ENCODE measurements at places on chromosomes 1 and 21.

- DNase-seq: no peak
These were observed 115.2 kb downstream of the NGF start for GRCh38 chr1:115222616-115223402.

DNA sequence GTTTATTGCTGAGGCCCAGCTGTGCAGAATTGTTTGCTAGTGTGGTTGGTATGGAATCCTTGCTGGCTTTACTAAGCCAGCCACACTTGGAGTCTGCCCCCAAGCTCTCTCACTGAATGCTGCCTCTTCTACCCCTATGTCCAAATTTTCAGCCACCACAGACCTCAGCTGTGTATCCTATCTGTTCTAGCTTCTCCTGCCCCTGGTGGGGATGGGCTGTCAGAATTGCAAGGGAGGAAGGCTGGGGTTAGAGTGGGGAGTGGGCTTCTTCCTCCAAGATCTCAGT, 4.4 kb downstream of the NHLH1 start:
- no peak for DNase-seq

GRCh38 chr21:40622531-40622930, 224.4 kb downstream of the DSCAM start:
- DNase-seq: no peak

DNA sequence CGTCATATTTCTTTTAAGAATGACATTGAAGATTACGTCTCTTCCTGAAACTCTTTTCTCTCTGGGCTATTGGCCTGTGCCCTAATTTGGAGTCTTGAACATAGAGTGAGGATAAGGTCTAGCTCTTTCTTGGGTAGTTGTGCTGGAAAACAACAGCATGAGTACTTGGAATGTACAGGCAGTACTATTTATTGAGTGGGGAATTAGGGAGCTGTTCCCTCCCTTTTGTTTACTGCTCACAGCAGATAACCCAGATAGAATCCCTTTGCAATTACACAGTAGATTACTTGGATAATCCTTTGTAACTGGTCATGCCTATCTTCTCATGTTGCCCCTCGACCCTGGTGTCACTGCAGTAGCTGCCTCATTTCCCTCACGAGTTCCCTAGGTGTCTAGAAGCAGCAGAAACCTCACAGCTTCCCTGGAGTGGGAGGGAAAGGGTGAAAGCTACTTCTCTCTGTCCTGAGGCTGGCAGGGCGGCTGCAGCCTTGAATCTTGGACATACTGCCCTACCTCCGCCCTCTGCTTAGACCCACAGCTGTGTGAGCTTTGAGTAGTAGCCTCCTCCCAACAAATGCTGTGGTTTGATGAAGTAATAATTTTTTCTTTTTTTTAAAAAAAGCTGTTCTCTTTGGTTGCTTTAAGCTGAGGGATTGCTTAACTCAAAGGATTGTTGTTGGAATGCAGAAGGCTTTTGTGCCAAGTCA, 70.6 kb downstream of the FGGY start:
- peak; percentile 34 for DNase-seq

GRCh38 chr21:36076878-36077655, 7.2 kb downstream of the CBR1 start:
- DNase-seq: no peak

DNA sequence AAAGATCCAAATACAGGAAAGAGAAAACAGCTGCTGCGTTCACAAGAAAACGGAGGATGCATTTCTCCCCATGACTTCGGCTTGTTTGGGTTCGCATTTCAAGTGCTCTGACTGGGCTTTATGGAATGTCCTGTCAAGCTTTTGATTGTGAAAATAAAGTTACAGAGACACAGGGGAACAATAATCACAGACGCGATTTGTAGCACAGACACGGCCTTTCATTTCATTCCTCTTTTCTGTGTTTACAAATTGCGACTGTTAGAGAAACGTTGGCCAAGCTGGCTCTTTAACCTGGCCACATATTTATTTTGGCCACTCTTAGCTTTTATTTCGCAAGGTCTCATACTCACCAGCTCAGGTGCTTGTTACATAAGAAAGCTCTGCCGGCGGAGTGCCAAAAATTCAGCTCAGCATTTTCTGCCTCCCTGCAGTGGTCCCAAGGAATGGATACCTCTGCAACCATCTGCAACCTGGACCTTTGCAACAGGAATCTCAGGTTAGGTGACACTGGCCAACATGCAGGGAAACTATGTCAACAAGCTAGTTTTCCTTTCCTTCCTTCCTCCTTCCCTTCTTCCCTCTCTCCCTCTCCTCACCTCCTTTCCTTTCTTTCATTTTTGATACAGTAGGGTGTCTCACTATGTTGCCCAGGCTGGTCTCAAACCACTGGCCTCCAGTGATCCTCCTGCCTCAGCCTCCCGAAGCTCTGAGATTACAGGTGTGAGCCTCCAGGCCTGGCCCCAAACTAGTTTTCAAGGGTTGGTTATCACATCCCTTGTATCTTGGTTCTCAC, 58.2 kb upstream of the SLC45A1 start:
- DNase-seq: peak; percentile 44

- DNase-seq: no peak
These were observed 79.7 kb downstream of the POFUT2 start for GRCh38 chr21:45207839-45208626.

- DNase-seq: no peak
These were observed 16.0 kb upstream of the SLC2A5 start for GRCh38 chr1:9085306-9085940.

- DNase-seq: no peak
These were observed 196.7 kb downstream of the LRRC40 start for GRCh38 chr1:70008660-70009059.

GRCh38 chr1:6577831-6578525, 1.8 kb upstream of the ZBTB48 start:
- DNase-seq: no peak

DNA sequence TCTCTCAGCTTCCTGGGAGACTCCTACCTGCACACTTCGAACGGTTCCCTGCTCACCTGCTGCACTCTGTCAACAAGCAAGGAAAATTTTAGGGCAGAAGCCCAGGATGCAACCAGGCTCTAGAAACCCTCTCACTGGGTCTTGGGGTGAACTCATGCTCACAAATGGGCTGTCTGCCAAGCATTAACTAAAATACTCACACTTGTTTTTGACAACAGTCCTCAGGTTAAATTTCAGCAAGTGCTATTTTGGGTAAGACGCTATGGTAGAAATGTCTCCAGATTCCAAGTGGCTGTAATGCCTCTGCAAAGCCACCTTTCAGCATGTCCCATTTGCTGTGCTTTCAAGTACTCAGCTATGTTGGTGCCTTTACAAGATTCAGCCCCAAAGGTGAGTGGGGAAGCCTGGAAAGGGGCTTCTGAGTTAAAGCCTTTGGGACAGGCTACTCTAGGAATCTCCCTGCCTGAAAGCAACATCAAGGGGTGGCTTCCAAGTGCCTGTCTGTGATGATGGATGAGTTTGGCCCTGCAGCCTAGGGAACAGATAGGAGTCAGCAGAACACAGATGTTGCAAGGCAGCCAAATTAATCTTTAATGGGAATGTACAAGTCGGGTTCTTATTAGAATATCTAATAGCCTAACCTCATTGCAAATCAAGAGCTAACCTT, 211.9 kb upstream of the SPAG17 start:
- no peak for DNase-seq

GRCh38 chr1:177024623-177025022, 139.9 kb downstream of the ASTN1 start:
- DNase-seq: no peak

DNA sequence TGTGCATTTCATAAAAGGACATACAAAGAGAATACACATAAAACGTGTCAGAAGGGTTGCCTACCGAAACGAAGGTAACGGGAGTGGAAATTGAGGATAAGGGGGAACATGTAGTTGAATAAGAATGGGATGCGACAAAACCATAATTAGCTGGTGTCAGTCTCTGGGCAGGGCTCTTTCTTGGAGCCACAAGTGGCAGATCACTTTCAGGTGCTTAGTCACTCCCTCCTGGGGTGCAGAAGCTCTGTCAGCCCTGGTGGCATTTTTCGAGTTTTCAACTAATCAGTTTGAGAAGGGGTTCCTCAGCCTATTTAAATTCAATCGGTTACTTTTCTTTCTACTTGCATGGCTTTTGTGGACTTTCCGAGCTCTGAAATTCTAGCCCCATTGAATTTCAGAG, 133.9 kb upstream of the IGSF21 start:
- DNase-seq: no peak

GRCh38 chr21:26884436-26884835, 39.2 kb upstream of the ADAMTS1 start:
- no peak for DNase-seq

DNA sequence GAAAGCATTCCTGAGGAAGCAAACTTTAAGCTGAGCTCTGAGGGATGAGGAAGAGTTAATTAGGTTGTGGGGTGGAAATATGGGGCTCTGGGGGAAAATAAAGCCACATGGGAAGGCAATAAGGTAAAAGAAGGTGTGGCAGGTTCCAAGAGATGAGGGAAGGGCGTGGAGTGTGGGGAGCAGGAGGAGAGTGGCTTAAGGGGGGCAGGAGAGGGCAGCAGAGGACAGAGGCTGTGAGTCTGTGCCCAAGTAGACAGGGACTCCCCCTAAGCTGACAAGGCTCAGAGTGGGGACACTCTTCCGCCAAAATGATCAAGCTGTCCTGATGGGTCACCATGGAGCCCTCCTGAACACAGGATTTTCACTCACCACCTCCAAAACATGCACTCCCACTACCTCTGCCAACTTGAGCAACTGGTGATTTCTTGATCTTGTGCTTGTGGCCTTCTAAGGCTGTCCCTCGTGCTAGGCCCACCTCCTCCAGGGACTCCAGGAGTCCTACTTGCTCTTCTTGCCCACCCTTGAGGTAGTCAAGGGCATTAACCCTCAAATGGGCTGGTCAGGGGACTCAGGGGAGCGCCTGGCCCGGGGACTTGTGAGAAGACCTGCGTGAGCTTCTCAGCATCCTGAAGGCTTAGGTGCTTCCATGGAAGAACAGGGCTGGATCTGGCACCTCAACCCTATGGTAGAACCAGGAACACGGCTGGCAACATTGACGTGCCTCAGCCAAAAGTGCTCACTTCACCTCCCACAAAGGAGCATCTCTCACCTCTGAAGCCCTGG, 23.4 kb downstream of the DMAP1 start:
- no peak for DNase-seq

DNA sequence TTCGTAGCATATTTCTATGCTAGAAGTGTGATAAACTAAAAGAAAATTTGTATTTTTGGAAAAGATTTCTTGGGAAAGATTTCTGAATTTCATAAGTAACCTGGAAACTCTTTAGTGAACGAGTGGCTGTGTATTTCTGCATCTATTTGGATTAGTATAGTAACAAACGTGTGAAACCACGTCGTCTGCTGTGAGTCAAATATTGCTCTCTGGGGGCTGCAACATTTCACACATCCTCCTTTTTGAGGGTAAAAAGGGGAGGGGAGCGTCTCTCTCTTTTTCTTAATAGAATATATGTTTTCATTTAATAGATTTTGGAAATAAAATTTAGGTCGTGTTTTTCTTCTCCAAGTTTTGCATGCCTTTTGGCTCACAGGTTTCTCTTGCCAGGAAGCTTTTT, 44.8 kb downstream of the LHX9 start:
- no peak for DNase-seq

GRCh38 chr1:173420330-173420806, 56.8 kb upstream of the PRDX6 start:
- peak; percentile 56 for DNase-seq

DNA sequence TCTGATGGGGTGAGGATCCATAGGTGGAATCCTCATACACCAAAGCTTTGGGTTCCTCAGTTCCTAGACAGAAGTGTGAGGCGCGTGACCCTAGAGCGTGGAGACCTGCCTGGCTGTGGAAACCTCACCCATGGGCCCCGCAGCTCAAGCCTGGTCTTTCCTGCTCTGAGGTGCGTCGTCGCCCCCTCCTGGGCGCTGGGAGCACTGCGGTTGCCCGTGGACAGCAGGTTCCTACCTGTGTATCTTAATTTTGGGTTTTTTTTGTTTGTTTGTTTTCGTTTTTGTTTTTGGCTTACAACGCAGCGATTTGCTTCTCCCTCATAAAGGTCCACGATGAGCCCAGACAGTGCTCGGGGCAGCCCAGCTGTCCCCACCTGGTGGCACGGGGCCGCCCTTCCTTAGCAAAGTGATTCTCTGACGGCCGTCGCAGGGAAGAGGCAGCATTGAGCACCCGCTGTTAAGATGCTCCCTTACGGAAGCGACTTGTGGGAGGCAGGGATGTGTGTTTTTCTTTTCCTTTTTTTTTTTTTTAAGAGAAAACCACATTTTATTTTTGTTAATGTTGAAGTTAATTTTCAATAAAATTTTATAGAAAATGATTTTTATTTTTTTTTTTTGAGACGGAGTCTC, 36.5 kb upstream of the TRAPPC10 start:
- DNase-seq: peak; percentile 87

DNA sequence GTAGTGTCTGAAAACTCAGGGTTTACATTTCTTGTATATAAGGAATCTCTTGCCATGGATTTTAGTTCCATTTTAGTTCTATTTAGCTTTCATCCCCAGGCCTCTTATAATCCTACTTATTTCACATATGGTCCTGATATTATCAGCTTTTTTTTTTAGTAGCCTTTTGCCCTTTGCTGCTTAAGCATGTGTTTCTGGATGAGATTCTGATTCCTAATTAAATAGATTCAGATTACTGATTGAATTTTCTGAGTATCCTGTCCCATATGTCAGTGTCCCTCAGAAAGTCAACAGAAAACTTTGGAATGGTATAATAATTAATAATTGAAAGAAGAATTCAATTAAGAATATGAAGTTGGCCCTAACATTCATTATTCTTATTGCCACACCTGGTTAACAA, 134.7 kb upstream of the HOOK1 start:
- no peak for DNase-seq

DNA sequence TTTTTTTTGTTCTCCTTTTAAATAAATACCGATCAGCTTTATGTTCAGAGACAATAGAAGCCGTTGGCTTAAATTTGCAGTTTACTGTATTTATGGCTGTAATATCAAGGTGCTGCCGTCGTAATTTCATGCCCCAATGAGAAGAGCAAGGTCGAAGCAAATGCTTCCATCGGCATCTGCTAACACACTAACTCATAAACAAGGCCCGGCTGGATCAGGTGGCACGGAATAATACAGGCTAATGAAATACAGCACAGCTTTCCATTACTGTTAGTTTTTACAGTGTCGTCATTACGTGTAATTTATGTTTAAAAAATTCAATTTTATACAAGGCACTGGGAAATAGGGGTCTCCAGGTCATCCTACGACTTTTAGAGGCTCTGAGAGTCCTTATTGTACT, 119.0 kb downstream of the PEX14 start:
- no peak for DNase-seq

GRCh38 chr21:23496729-23497128, 2110.6 kb downstream of the MRPL39 start:
- no peak for DNase-seq

GRCh38 chr1:102466487-102466886, 469.8 kb upstream of the OLFM3 start:
- no peak for DNase-seq

DNA sequence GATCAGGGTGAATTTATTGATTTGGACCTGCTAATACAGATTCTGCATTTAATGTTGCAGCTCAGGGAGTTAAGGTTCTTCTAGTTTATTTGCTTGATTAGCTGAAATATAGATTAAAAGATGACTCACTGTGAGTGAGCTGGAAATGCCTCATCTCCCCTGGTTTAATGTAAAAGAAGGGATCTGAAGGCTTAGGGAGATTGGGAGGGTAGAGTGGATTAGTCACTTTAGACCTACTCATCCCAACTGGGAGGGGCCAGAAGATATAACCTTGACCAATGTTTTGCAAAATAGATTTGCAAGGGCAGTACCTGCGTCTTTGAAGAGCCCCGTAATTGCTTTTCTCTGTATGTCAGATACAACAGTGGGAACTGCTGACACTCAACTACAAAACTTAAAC, 922.8 kb upstream of the ADGRL4 start:
- DNase-seq: no peak

GRCh38 chr1:1407636-1408318, 684 bp upstream of the MRPL20 start:
- DNase-seq: no peak

GRCh38 chr1:77288275-77288674, 6.5 kb downstream of the AK5 start:
- DNase-seq: no peak

Measured in HTR-8/SVneo (cell line).